CD4-positive, alpha-beta T cell (primary cell): ENCODE measurements at places on chromosomes 6 and 20. TPM values are rescaled to one million over a fixed set of nuclear protein-coding genes. Genes with fewer than 3 reads are reported as not detected.

- no peaks in the 10 kb centered on the region for H3K27me3 ChIP-seq
- no peaks in the 10 kb centered on the region for H3K36me3 ChIP-seq
- H3K4me1 ChIP-seq = no peaks in the 10 kb centered on the region
- DNase-seq = no peak
Observed at GRCh38 chr20:53097791-53098190, 125.6 kb downstream of the TSHZ2 start.

GRCh38 chr6:7545316-7546019 lies 4.0 kb downstream of the DSP start:
- H3K4me3 ChIP-seq = no peak overlapping the region
- peaks cover 18% of the 10 kb centered on the region for H3K4me1 ChIP-seq
- H3K27ac ChIP-seq = no peak overlapping the region
- DNase-seq = no peak
- H3K36me3 ChIP-seq = no peaks in the 10 kb centered on the region

COL21A1 gene
- not detected for total RNA-seq

- no peaks in the 10 kb centered on the region for H3K36me3 ChIP-seq
- no peak overlapping the region for H3K27ac ChIP-seq
- peaks cover 26% of the 10 kb centered on the region for H3K4me1 ChIP-seq
- no peak for DNase-seq
- H3K27me3 ChIP-seq = no peaks in the 10 kb centered on the region
- H3K4me3 ChIP-seq = no peak overlapping the region
Observed at GRCh38 chr6:137926207-137926731, 59.2 kb downstream of the TNFAIP3 start.

FAM110A gene
- total RNA-seq = 4.8 TPM

TP53TG5 gene
- total RNA-seq = 0.36 TPM

DNA sequence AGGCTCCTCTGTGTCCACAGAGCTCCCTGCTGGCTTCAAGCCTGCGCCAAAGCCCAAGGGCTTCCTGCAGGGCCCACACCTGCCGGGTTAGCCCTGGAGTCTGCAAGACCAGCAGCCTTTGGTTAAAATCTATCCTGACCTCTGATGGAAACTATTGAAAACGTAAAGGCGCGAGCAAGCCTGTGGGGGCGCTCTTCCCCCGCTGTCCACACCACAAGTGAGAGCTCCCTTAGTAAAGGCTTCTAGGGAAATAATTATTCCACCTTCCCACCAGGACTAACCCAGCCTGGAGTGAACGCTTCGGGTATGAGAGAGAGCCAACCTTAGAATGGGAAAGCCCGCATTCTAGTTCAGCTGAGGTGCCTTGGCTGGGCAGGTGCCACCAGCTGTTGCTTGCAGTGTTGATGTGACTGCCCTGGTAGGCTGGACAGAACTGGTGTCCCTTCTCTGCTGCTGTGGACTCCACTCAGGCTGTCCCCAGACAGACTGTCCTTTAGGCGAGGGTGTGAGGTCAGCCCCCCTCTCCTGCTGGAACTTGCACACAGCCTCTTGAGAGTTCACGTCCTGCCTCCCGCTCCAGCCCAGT lies 68.7 kb downstream of the SYTL3 start:
- DNase-seq = no peak
- H3K4me1 ChIP-seq = peaks cover 64% of the 10 kb centered on the region
- no peaks in the 10 kb centered on the region for H3K27me3 ChIP-seq
- H3K27ac ChIP-seq = no peak overlapping the region

- no peaks in the 10 kb centered on the region for H3K4me1 ChIP-seq
- no peaks in the 10 kb centered on the region for H3K36me3 ChIP-seq
- H3K27ac ChIP-seq = no peak overlapping the region
- peak; percentile 27 for DNase-seq
- H3K4me3 ChIP-seq = no peak overlapping the region
Observed at GRCh38 chr20:63090682-63091571, 84.2 kb upstream of the BHLHE23 start.

DNA sequence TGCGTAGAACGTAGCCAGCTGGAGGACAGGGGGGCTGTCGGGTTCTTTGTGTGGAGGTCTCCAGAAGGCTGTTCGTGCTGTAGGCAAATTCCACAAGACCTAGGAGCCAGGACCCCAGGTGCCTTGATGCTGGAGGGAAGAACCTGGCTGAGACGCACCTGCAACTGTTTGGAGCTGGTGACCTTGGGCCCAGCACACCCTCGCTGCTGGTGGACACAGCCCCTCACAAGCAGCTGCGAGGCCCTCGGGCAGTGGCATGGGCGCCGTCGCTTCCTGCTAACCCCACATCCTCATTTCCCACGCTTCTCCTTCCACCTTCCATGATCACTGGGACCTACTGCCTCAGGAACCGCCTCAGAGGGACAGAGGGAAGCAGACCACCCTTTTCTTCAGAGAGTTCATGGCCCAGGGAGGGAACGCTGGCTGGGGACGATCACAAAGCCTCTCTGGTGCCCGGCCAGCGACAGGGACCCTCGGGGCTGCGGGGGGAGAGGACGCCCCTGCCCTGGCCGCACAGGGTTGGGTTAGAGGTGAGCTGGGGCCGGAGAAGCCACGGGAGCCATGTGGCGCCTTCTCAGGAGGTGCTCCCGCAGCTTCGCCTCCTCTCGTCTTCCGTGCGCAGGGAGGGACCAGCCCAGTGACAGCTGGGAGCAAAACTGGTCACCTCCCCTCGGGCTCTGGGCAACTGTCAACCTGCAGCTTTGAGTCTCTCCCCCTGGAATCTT lies 18.4 kb downstream of the DLL1 start:
- H3K36me3 ChIP-seq = no peaks in the 10 kb centered on the region
- H3K27me3 ChIP-seq = peaks cover 2% of the 10 kb centered on the region
- peaks cover 30% of the 10 kb centered on the region for H3K4me1 ChIP-seq
- peak overlapping the region; percentile 65 for H3K27ac ChIP-seq

DNA sequence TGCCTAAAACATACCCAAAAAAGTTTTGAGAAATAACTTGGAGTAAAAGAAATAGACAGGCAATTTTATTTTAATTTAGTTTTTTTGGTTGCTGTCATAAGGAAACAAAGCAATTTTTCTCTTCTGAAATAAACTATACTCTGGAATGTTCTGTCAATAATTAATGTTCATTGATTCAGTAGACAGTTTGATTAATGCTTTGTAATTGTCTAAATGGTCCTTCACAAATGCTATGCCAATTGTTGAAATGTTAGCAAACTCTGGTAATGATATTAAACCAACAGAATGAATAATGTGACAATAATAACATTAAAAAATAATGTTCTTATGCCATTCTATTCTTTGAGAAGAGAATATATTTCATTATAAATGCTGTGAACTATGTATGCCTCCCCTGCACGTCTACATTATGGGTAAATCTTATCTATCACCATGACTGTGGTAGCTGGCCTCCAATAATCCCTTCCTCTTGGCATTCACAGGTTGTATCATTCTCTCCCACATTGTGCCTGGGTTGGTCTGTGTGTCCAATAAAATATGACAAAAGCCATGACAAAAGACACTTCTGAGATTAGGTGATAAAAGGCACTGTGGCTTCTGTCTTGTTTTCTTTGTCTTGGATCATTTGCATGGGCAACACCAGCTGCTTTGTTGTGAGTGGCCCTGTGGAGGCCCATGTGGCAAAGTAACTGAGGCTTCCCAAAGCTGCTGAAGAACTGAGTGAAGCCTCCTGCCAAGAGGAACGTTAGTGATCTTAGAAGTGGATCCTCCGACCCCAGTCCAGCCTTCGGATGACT lies 25.1 kb downstream of the IL20RA start:
- no peaks in the 10 kb centered on the region for H3K4me1 ChIP-seq
- peaks cover 31% of the 10 kb centered on the region for H3K27me3 ChIP-seq
- no peak for DNase-seq
- no peak overlapping the region for H3K27ac ChIP-seq
- no peak overlapping the region for H3K4me3 ChIP-seq

DNA sequence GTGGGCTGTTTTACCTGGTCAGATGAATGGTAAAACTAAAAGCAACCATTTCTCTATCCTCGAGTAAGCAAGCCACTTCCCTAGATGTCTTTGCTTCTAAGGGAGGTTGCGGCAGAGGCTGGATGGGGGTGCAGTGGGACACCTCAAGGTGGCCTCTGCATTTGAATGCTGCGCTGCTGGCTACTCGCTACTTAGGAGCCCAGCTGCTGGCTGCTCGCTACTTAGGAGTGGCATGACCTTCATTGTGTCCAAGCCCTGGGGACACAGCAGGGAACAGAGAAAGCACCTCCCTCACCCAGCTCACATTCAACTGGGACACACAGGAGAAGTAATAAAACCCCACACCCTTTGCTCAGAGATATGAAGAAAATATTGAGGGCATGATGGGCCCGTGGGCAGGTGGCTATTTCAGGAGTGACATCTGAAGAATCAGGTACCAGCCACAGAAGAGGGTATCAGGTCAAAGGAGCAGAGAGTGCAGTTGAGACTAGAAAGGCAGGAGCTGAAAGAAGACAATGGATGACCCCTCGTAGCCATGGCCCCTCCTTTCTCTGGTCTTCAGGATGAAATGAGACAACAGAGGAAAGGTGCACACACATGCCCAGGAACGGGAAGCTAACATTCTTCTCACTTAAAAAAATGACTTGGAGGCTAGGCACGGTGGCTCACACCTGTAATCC lies 149.4 kb downstream of the ZMYND8 start:
- DNase-seq = no peak
- H3K27ac ChIP-seq = no peak overlapping the region
- no peaks in the 10 kb centered on the region for H3K27me3 ChIP-seq
- no peak overlapping the region for H3K4me3 ChIP-seq
- H3K4me1 ChIP-seq = no peaks in the 10 kb centered on the region
- H3K36me3 ChIP-seq = peaks cover 34% of the 10 kb centered on the region
